Stimulated activated CD4-positive, alpha-beta T cell treated with anti-CD3 and anti-CD28 coated beads, Interleukin-4, amount 100 ng/mL, for 1 hour (primary cell): ENCODE measurements at places on chromosomes 7 and 10.

- DNase-seq, result no peak
Observed at GRCh38 chr10:33129141-33129995, 171.3 kb upstream of the ITGB1 start.

GRCh38 chr7:113170591-113170990 lies 52.2 kb upstream of the SMIM30 start:
- no peak for DNase-seq

GRCh38 chr10:91022390-91022789 lies 101.5 kb upstream of the ANKRD1 start:
- no peak for DNase-seq

- no peak for DNase-seq
Observed at GRCh38 chr10:113362645-113363091, 190.2 kb upstream of the HABP2 start.

DNA sequence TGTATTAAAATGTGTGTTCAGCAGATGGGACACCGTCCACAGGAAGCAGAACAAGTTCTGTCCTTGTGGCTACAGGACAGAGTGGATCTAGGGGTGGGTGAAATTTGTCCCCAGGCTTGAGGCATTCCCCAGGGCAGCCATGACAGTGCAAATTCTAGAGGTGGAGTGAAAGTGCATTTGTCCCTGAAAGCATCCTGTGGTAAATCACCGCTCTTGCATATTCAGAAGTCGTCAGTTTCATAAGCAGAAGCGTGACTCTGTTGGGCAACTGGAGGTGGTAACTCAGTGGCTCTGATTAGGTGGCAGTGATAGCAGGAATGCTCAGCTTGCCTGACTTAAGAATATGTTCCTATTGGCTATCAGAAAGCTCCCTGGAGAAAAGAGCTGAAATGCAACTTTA lies 96.6 kb downstream of the SNX10 start:
- DNase-seq, result no peak

GRCh38 chr7:80703272-80703671 lies 64.8 kb downstream of the CD36 start:
- no peak for DNase-seq

DNA sequence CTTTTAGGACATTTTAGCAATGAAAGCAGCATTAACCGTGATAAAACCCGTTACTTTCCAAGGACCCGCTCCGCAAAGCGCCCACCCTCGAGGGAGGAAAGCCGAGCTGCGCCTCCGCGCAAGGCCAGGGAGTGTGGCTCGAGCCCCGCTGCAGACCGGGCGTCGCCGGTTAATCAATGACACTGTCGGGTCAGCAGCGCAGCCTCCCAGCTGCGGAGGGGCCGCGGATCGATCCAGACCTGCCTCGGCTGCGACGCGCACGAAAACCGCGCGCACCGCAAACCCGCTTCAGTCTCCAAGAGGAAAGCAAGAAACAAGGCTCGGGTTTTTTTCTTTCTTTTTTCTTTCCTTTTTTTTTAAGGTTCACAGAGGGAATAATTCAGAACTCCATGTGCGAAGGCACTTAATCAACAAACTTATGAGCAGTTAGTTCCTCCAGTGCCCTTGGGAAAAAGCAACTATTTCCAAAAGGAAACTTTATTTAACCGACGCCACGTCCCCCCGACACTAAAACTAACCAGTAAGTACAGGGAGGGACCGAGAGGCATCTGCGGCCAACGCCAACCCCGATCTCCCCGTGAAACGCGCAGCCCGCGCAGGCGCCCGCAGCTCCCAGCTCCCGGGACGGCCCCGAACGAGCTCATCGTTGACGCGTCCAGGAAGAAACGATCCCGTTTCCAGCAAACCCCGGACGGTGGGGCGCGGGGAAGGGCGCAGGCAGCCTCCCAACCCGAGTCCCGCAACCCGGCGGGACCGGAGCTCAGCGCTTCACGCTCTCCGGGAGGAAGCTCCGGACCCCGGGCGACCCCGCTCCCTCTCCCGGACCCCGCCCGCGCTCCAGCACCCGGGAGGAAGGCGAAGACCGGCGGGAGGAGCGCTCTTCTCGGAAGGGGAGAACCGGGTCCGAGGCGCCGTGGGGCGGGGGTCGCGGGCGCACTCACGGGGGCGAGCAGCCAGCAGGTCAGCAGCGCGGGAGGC lies 598 bp downstream of the VIPR2 start:
- peak; percentile 16 for DNase-seq

DNA sequence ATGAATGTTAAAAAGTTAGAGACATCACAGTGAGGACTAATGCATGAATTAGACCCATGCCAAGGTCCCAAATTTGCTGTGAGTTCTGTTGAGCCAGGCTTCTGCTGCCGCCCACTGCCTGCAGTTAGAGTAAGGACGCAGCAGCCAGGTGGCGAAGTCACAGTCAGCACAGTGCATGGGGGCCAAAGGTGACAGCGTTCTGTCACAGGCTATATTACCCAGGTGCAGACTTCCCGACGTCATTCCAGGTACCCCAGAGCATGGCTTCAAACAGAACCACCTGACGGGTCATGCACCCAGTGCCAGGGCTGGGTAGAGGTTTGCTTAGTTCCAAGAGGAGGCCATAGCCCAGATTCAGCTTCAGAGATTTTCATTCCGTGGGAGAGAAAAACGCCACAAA lies 33.9 kb upstream of the HMX3 start:
- DNase-seq, result no peak

DNA sequence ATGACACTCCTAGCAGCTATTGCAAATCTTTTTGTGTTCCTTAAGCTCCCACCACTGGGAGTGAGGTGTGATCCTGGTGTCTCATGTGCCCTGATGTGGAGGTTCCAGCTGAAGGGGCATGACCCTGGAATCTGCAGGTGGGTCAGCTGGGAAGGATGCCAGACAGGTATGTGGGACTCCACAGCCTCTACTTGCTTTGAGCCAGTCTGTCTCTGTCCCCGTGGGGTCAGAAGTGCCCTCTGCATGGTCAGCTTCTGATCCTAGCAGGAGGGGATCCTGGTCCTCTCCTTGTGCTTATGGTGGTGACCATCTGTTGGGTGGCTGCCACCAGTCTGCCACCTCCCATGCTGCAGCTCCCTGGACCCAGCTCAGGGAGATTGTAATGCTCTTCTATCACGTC lies 51.1 kb upstream of the COMTD1 start:
- DNase-seq, result no peak

DNA sequence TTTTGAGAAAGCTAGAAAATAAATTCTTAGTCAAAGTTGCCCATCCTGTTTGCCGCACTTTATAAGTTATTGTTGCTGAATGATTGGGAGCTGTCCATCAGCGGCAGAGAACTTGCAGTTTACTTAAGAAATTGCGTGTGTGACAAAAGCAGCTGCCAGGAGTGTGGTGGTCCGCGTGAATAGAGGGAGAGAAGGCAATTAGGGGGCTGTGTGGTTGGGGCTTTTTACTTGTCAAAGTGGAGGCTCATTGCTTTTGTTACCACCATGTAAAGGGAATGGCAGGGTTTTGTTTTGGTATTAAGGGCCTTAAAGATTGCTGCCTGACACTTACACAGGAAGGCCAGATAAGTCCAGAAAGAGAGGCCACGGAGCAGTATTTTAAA lies 177.8 kb downstream of the TCF7L2 start:
- no peak for DNase-seq

DNA sequence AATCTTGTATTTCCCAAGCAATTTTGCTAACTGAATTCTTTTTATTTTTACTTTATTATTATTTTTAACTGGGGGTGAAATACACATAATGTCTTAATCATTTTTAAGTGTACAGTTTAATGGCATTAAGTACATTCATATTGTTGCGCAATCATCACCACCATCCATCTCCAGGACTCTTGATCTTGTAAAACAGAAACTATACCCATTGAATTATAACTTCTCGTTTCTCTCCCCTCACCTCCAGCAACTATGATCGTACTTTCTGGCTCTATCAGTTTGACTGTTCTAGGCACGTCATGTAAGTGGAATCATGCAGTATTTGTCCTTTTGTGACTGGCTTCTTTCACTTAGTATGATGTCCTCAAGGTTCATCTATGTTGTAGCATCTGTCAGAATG lies 108.8 kb downstream of the ARL5B start:
- no peak for DNase-seq

DNA sequence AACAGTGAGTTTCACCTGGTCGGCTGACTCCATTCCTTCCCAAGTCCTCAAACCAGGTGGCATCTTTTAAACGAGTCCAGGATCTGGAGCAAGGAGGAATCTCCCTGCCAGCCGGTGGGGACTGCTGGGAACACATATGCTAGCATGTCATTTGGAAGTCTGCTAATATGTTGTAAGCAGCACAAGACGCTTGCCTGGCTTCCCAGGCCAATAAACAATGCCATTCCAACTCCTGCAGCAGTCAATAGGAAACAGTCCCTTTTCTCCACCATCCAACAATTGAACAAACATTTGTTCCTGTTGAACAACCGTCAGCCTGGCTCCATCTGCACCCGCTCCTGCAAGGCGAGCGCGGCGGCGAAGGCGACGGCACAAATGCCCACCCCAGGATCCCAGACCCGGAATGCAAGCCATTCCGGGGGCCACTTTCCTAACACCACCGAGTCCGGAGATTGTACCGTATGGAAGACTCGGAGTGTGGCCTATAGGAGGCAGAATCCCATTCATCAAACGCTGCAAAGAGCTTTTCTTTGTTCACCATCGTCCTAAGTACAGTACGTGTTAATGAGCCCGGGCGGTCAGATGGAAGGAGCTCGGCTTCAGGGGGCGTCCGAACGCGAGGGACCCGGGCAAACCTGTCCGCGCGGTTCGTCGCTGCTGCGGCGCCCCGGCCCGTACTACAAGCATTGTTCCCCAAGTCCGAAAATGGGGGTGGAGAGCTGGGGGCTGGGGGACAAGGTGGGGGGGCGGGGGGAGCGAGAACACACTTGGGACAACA lies 1.6 kb downstream of the FAM53B start:
- DNase-seq, result no peak

DNA sequence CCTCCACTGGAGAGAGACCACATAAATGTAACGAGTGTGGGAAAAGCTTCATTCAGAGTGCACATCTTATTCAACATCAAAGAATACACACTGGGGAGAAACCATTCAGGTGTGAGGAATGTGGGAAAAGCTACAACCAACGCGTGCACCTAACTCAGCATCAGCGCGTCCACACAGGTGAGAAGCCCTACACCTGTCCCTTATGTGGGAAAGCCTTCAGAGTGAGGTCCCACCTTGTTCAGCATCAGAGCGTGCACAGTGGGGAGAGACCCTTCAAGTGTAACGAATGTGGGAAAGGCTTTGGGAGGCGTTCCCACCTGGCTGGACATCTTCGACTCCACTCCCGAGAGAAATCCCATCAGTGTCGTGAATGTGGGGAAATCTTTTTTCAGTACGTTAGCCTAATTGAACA lies 20.6 kb downstream of the FAM200A start:
- DNase-seq, result no peak

DNA sequence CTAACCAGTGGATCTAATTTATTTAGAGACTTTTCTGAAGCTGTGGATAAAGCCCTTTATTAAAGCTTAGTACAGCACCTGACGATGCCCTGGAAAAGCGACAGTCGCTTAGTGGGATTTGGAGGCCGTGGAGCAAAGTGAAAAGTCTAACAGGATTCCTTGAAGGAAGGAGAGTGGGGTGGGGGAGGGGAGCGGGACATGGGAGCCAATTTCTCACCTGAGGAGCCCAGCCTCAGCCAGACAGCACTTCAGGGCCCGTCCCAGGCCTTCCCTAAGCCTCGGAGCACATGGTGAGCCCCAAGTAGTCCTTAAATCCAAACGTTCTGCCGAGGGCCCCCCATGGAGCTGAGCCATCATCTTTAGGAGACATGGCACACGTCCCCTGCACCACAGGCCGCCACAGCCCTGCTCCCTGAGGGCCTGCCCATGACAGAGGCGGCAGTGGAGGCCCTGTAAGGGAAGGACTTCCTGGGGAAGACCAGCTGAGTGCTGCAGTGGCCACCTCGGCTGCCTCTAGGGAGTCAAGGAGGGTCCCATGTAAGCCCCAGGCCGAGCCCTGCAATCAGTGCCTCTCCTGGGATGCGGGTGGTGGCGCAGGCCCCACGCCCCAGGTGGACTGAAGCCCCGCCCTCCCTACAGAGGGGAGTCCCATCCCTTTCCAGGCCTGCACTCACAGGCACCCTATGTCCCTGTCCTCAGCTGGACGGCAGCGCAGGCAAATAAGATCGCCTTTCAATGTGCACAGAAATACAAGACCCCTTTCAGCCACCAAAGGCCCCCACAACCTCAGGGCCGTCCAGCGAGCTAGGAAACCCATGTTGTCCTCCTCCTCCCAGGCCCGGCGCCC lies 187.0 kb downstream of the MAD1L1 start:
- DNase-seq, result no peak

GRCh38 chr10:24952143-24952706 lies at the start of gene PRTFDC1:
Gene PRTFDC1 (minus strand): TSS chr10:24952606. CDS start chr10:24952575, 31 bp downstream.
- peak; percentile 17 for DNase-seq

DNA sequence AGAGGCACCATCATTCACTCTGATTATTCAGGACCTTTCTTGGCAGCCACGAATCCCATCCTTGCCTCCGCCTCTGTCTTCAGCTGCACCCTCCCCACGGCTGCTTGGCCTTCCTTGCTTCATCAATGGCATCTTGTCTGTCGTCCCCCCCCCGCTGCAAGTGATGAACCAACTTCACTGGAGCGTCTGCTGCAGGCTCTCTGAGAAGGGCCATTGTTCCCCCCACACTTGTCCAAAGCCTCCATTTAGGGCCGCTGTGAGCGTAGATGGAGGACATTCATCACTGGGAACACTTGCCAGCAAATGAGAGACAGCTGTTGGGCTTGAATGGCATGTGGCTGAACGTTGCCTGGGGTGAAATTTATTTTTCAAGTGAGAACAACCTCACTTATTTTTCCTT lies 20.1 kb downstream of the AFAP1L2 start:
- no peak for DNase-seq

- DNase-seq, result peak; percentile 13
Observed at GRCh38 chr10:114239117-114239993, at the start of gene VWA2. Gene VWA2 (plus strand): TSS chr10:114239254. CDS start chr10:114248714, 9,460 bp downstream.

- DNase-seq, result no peak
Observed at GRCh38 chr7:100835903-100836811, 8.8 kb upstream of the EPHB4 start.

- DNase-seq, result no peak
Observed at GRCh38 chr10:59870152-59870551, 36.2 kb downstream of the CCDC6 start.

GRCh38 chr10:84406561-84406960 lies 78.2 kb downstream of the CCSER2 start:
- DNase-seq, result no peak

- no peak for DNase-seq
Observed at GRCh38 chr10:84196941-84197340, 2.6 kb downstream of the CDHR1 start.

- DNase-seq, result no peak
Observed at GRCh38 chr10:51642581-51642980, 56.8 kb downstream of the CSTF2T start.
